ENCODE measurements at places on chromosomes 5 and 9.

DNA sequence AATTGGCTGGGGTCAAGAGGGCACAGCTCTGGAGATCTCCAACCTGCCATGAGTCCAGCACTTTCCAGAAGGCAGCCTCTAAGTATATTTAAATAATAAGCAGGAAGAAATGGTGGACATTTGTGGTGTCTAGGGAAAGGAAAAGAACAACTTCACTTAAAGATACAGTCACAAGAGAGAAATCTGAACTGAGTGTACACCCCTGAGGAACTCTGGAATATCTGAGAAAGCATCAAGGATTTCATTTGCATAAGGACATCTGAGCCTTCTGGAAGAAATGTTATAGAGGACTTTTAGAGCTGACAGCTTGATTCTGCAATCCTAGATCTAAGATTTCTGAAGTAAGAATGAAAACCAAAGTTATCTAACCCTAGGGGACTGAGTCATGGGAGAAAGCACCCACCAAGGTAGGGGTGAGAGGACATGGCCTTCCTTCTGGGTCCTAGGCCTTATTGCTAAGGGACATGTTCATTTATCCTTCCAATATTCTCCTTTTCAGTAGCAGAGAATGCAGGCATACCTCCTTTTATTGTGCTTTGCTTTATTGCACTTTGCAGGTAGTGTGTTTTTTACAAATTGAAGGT is 253.4 kb upstream of the SLC24A2 start:
- no peak for DNase-seq

DNA sequence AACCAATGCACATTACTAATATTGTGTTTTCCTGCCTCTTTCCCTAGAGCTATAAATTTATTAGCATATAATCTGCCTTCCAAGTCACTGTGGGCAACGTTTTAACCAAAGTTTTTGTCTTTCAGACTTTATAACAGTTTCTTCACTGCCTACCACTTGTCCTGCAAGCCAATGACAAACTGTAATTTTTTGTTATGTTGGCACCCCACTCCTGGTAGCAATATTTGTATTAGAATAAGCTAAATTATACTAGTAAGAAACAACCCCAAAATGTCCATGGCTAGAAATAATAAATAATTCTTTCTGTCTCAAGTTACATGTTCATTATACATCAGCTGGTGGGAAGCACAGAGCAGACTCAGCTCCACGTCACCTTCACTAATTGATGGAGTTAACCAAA is 51.7 kb downstream of the ATPSCKMT start:
- DNase-seq = no peak

DNA sequence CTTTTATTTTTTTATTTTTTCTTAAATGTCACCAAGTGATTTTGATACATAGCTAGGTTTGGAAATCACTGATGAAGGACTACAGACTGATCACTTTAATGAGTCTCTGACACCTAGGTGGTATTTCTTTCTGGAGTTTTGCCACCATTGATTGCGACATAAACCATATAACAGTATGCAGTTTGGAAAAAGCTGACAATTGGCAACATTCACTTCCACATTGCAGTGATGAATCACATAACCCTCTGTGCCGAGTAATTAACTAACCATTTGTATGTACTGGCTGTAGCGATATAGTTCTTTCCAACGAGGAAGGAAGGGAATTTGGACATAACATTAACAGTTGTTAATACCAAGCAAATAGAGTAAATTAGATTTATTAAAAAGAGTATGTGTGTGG is 222.9 kb upstream of the EFNA5 start:
- no peak for DNase-seq

GRCh38 chr5:37037840-37038239 is 161.3 kb downstream of the NIPBL start:
- no peak for DNase-seq

DNA sequence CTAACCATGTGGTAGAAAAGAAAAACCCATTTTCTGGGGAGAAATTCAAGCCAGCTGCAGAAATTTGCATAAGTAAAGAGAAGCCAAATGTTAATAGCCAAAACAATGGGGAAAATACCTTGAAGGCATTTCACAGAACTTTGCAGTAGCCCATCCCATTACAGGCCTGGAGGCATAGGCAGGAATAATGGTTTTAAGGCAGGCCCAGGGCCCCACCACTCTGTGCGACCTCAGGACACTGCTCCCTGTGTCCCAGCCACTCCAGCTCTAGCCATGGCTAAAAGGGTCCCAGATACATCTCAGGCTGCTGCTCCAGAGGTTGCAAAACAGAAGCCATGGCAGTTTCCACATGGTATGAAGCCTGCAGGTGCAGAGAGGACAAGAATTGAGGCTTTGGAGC is 253.3 kb downstream of the CTNND2 start:
- DNase-seq = no peak

Measured in T-helper 17 cell (primary cell).